Inflammatory macrophage (primary cell): ENCODE measurements at places on chromosomes 11 and 22.

DNA sequence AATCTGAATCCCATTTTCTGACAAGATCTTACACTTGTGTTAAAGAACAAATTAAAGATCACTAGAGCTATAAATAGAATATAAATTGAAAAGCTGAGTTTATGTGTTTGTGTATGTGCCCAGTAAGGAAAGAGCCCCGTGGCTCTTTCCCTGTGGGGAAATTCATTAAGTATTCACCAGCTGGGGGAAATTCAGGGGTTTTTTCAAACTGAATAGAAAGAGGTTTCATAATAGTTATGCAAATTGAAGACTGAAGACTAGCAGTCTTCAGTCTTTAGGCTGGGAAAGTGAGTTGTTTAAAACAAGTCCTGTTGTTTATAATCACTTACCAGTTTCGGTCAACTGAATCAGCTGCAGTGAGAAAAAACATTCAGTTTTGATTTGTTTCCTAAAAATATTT lies 11.3 kb upstream of the MS4A7 start:
- DNase-seq, result peak; percentile 56

DNA sequence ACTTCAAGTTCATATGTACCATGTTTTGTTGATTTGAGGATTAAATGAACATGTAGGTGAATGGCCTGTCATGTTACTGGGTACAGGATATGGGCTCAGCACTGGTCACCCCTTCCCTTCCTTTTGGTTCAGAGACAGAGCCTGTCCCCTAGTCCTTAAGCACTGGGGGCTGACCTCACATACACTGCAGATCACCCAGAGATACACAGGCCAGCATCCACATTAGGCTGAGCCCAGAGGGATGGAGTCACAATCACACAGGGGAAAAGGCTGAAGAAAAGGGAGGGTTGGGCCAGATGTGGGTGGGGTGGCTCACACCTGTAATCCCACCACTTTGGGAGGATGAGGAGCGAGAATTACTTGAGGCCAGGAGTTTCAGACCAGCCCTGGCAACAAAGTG lies 62.3 kb downstream of the IGLL5 start:
- DNase-seq, result no peak

- peak; percentile 42 for DNase-seq
These were observed 21.1 kb downstream of the RFPL3 start for GRCh38 chr22:32378707-32379272.

- DNase-seq, result peak; percentile 97
These were observed 55.3 kb upstream of the CD44 start for GRCh38 chr11:35083431-35084238.

DNA sequence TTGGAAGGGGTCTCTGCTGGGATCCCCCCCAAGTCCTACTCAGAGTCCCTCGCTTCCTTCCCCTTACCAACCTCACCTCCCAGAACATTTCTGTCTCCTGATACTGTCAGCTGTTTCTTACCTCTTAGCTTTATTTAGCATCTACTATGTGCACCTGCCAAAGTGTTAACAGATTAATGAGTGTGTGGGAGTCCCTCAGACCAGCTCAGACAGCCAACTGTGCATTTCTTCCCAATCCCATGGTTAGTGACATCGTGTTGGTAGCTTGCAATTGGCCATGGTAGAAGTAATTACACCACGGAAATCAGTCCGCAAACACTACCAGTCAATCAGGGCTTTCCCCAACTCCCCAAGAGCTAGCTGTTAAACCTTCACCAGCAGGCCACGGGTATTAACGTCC lies 150.6 kb downstream of the DSCAML1 start:
- no peak for DNase-seq

DNA sequence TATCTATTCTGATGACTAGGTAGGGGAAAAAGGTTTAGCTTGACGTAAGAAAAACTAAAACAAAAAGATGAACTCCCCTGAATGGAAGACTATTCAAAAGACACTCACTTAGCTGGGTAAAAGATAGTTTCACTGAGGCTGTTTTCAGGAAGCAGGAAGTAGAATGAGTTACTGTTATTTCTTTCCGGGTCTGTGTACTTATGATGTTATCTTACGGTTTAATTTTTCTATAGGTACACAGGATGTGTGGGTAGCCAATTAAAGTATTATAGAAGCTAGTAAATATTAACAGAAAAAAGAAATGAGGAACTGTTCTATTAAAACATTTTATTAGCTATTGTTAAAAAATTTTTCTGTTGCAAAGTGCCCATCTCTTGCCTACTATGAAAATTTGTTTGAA lies 45.8 kb upstream of the MMP7 start:
- DNase-seq, result no peak

DNA sequence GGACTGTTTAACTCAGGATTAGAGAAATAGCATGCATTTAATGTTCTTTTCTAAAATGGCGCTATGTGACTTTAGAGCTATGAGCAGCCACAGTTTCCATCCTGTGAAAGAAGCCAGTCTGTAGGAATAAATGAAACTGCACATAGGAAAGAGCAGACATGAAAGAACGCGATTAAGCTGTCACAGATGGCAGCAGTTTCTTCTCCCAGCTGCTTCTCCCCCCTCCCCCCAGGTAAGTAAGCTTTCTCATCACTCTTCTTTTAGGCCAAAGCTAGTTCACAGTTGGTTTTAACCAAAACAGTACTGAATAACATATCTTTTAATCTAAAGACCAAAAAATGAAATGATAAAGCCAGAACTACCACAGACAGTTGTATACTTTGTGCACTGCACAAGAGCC lies 266.4 kb downstream of the KCNA4 start:
- no peak for DNase-seq

DNA sequence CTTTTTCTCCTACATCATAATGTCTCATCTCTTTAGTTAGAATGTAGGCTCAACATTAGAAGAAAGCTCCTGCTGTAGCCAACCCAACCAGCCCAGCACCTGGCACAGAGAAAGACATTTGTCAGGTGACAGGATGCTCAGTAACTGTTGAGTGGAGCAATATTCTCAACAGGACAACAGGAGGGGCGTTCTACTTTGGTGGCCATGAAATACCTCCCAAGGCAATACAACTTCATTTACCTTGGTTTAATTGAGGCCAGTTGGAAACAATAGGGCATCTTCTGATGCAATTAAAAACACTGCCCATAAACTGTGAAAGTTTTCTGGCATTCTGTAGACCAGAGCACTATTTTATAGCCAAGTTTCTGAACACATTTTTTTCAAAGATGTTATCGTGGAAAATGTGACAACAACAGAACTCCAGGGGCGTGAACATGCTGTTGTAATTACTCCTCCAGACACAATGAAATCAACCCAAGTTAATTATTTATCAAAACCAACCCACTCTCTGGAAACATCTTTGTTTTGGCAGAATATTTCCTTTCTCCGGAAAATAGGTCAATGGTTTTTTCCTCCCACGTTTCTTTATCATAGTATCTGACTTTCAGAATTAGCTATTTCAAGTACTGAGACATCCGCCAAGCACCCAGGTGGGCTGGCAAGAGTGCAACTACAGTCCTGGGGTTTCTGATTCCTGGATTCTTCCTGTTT lies 538.1 kb downstream of the SOX6 start:
- no peak for DNase-seq

GRCh38 chr11:78453140-78453935 lies 35.7 kb upstream of the GAB2 start:
- DNase-seq, result no peak

DNA sequence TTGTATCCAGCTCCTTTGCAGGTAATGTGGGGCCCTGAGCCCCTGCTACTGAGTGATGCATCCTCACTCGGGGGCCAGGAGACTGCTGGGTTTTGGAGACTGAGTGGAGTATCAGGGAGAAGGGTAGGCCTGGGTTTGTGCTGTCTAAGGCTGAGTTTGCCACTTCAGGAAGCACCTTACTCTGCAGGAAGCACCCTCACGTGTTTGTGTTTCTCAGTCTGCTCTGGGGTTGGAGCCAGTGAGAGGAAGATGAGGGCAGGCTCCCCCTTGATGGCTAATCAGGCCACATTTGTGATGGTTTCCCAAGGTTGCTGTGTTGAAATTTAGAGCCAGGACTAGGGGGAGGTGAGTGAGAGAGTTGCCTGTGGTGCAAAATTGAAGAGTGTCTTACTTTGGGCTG lies 13.7 kb upstream of the THY1 start:
- DNase-seq, result no peak

GRCh38 chr11:120781486-120782120 lies 242.3 kb upstream of the TBCEL start:
- no peak for DNase-seq

GRCh38 chr22:20238901-20239675 lies 29.0 kb downstream of the RTN4R start:
- DNase-seq, result peak; percentile 18

DNA sequence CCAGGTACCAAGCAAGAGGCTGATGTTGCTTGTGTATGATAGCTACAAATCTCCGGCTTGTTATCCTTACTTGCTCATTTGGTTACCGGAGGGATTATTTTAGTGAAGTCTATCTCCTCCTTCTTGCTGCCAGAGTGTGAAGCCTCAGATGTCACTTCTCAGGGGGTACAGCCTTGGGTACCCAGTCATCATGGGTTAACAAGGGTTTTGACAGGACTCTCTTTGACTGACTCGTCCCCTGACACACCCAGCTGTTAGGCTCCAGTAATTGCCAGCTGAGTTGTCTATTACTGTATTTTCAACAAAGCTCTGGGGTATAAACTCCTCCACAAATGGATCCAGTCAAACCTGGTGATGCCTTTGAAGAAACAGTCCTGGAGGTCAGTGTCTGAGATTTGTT lies 11.9 kb upstream of the PELI3 start:
- no peak for DNase-seq

DNA sequence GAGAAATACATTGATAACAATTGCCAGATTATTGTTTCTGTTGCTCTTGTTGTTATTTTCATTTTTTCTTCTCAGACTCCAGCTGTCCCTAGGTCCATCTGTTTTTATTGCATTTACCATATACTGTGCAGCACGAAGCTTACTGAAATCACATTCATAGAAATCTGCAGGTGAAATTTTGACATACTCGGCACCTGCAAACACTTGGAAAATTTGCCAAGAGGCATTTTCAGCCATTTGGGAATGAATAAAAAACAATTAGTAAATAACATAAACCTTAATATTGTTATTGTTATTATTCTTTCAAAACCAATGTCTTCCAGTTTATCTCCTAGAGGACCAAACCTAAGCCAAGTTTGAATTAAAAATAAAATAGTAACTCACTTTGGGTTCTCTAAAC lies 2357.2 kb downstream of the LRRC4C start:
- no peak for DNase-seq

- no peak for DNase-seq
These were observed 49.7 kb downstream of the RBFOX2 start for GRCh38 chr22:35978889-35979288.

- DNase-seq, result no peak
These were observed 1083.9 kb downstream of the BRD1 start for GRCh38 chr22:48743601-48744282.

DNA sequence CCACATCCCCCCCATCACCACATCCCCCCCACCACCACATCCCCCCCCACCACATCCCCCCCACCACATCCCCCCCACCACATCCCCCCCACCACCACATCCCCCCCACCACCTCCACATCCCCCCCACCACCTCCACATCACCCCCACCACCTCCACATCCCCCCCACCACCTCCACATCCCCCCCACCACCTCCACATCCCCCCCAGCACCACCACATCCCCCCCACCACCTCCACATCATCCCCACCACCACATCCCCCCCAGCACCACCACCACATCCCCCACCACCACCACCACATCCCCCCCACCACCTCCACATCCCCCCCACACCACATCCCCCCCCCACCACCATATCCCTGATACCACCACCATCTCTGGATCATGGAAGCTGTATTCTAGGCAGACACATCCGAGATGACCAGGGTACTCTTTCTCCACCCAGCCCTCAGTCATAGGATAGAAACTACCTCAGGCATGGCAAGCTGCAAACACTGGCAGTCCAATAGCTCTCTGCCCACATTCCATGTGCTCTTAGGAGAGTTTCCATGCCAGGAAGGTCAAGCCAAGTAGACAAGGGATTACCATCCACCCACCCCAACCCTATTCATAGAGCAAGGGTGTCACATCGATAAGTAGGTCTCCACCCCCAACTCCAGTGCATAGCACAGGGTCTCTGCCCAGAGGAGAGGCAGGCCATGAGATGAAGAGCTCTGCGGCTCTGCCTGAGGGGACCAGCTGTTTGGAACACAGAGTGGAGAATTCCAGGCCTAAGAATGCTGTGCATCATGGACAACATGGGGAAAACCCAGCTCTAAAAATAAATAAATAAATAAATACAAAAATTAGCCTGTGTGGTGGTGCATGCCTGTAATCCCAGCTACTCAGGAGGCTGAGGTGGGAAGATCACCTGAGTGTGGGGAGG lies 33.0 kb upstream of the TEAD1 start:
- DNase-seq, result no peak

- DNase-seq, result no peak
These were observed 2.2 kb upstream of the DDX10 start for GRCh38 chr11:108662700-108663099.

GRCh38 chr11:129943036-129943435 lies 47.7 kb upstream of the NFRKB start:
- DNase-seq, result no peak

GRCh38 chr11:119734788-119735187 lies 5.8 kb upstream of the NECTIN1 start:
- DNase-seq, result no peak

- no peak for DNase-seq
These were observed 72.8 kb upstream of the ALX4 start for GRCh38 chr11:44382656-44383240.

GRCh38 chr11:73219396-73220285 lies 1.6 kb downstream of the P2RY2 start:
- no peak for DNase-seq

DNA sequence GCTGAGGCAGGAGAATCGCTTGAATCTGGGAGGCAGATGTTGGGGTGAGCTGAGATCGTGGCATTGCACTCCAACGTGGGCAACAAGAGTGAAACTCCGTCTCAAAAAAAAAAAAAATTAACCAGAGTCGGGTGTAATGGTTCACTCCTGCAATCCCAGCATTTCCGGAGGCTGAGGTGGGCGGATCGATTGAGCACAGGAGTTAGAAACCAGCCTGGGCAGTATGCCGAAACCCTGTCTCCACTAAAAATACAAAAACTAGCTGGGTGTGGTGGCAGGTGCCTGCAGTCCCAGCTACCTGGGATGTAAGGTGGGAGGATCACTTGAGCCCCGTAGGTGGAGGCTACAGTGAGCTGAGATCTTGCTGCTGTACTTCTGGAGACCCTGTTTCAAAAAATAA lies 1.5 kb downstream of the RANGAP1 start:
- DNase-seq, result no peak

DNA sequence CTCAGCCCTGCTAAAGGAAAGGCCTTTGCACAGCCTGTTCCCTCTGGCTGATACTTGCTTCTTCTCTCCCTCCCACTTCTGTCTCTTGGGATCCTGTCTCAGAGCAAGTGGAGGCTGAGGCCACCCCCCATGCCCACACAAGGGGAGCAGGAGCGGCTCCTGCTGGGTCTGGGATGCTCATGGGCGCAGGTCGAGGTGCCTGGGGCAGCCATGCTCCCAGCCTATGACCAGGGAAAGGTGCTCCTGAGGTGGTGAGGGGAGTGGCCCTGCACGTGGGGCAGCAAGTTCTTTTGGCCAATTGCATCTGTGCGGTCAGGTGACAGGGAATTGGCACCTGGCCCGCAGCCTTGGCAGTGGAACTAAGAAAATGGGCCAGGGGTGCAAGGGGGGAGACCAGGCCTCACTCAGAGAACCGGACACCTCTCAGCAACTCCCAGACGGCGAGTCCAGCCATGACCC lies 1.5 kb downstream of the MAPK11 start:
- DNase-seq, result no peak

- DNase-seq, result no peak
These were observed 172.7 kb downstream of the FAT3 start for GRCh38 chr11:92397221-92397755.

GRCh38 chr22:29044657-29045176 lies 16.9 kb downstream of the C22orf31 start:
- DNase-seq, result no peak
